Naive thymus-derived CD8-positive, alpha-beta T cell (primary cell): ENCODE measurements at places on chromosomes 1 and 21. TPM values are rescaled to one million over a fixed set of nuclear protein-coding genes. Genes with fewer than 3 reads are reported as not detected.
A peak's percentile ranks its signal among the peaks of the same experiment; 100 is the strongest.

ATP1A2 gene
- total RNA-seq = not detected

- no peak overlapping the region for H3K4me3 ChIP-seq
- no peak for DNase-seq
- no peaks in the 10 kb centered on the region for H3K36me3 ChIP-seq
- H3K4me1 ChIP-seq = no peaks in the 10 kb centered on the region
- peaks cover 59% of the 10 kb centered on the region for H3K27me3 ChIP-seq
These were observed 174.5 kb upstream of the POU3F1 start for GRCh38 chr1:38221006-38221649.

DNA sequence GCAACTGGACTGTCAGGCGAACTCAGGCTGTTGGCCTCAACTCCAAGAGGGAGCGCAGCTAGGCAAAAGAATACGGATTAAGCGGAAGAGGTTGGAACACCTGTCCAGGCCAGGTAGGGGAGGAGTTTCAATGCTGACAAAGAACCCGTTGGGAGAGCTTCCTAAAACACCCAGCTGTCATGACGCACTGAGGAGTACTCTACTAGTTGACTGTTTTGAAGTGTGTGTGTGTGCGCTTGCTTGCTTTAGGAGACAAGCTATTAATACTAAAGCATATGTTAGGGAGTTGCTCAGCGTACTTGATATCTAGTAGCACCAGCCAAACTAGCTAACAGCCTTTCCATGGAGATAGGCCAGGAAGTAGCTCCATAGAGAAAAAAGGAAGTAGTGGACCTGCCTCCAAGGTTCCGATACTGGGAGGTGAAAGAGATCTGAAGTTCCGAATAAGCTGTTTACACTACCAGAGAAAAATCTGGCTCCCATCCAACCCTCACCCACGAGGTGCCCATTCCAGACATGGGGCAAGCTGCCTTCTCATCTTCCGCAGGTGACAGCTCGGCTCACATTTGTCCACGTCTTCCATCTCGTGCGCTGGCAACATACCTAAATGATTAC lies 974 bp upstream of the FNBP1L start:
- peak overlapping the region; percentile 70 for H3K27ac ChIP-seq
- H3K27me3 ChIP-seq = peaks cover 44% of the 10 kb centered on the region
- peaks cover 6% of the 10 kb centered on the region for H3K4me1 ChIP-seq
- peak; percentile 23 for DNase-seq
- peak overlapping the region; percentile 93 for H3K4me3 ChIP-seq

ZZZ3 gene
- total RNA-seq = 73.2 TPM

GRCh38 chr1:100722221-100722620 lies 2.7 kb downstream of the VCAM1 start:
- H3K27ac ChIP-seq = no peak overlapping the region
- no peaks in the 10 kb centered on the region for H3K4me1 ChIP-seq
- DNase-seq = no peak
- H3K4me3 ChIP-seq = no peak overlapping the region

GRCh38 chr21:29487154-29487553 lies 188.4 kb downstream of the BACH1 start:
- H3K4me1 ChIP-seq = peaks cover 1% of the 10 kb centered on the region
- H3K4me3 ChIP-seq = no peak overlapping the region
- DNase-seq = no peak

- no peak for DNase-seq
These were observed 19.2 kb upstream of the BCAR3 start for GRCh38 chr1:93700532-93701469.

RGS1 gene
- 1.7 TPM for total RNA-seq

DNA sequence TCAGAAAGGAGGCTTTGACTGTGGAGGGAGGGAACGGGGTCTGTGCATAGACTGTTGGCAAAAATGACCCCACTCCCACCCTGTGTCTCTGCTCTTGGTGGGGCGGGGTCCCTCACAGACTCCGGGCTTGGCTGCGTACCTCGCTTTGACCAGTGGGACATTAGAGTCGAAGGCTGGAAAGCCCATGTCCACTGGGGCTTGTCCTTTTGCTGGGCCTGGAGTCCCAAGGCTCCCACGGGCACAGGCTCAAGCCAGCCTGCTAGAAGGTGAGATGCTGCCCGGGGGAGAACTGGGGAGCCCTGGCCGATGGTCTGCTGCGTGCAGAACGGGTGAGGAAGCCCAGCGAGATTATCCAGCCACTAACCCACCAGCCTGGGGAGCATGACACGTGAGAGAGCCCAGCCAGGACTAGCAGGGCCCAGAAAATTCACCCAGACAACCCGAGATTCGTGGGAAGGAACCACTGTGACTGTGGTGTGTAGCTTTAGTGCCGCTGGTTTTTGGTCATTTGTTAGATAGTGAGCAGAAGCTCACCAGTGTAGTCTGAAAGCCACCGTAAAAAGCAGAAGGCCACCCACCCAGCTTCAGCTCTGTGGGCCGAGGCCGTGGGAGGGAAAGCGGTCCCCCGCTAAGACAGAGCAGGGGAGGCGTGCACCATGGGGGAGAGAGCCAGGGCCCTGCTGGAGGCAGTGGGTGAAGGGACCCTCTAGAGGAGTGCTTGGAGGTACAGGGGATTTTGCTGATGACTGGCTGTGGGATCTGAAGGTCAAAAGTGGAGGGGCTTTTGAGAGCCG lies 78.3 kb upstream of the C1orf174 start:
- no peak overlapping the region for H3K4me3 ChIP-seq
- H3K27me3 ChIP-seq = peaks cover 11% of the 10 kb centered on the region
- H3K27ac ChIP-seq = no peak overlapping the region
- H3K4me1 ChIP-seq = peaks cover 1% of the 10 kb centered on the region
- H3K36me3 ChIP-seq = no peaks in the 10 kb centered on the region

CFHR3 gene
- total RNA-seq = not detected

- no peaks in the 10 kb centered on the region for H3K27me3 ChIP-seq
- H3K36me3 ChIP-seq = peaks cover 33% of the 10 kb centered on the region
- peaks cover 21% of the 10 kb centered on the region for H3K4me1 ChIP-seq
- no peak for DNase-seq
These were observed 19.8 kb upstream of the LSS start for GRCh38 chr21:46248422-46248782.

KLF17 gene
- total RNA-seq = not detected

DNA sequence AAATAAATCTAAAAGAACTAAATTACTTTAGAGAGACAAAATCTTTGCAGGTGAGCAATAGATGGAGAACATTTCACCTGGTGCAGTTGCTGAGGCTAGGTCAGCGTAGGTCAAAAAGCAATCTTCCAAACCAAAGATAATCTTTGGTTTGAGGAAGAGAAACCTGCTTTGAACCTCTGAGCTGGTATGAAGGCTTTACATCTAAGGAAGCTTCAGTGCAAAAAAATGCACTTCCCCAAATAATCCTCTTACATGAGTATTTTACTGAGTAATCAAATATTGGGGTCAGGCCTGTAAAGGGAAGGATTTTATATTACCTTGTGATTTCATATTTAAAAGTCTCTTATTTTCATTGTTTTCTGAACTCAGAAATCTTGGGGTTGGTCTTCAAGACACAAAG lies 223.6 kb downstream of the SRGAP2C start:
- H3K4me1 ChIP-seq = no peaks in the 10 kb centered on the region
- peaks cover 13% of the 10 kb centered on the region for H3K27me3 ChIP-seq
- H3K36me3 ChIP-seq = no peaks in the 10 kb centered on the region
- no peak overlapping the region for H3K27ac ChIP-seq
- no peak for DNase-seq

TSTD1 gene
- total RNA-seq = 100 TPM

DNA sequence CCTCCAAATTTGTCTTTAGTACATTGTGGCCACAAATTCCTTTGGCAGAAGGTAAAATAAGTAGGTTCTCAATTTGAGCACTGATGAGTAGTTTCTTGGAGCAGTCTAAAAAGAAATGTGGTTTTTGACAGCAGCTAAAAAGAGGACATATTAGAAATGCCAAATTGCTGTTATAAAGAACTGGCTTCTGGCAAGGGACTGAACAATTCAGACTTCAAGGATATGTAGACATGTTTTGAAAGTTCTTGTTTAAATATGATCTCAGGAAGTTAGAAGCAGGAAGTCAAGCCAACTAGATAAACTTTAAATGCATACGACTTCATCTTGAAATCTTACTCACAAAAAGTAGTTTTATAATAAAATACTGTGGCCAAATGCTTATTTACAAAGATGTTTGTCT lies 18.8 kb downstream of the C1orf52 start:
- DNase-seq = no peak
- H3K27ac ChIP-seq = peak overlapping the region; percentile 56
- H3K27me3 ChIP-seq = no peaks in the 10 kb centered on the region
- H3K36me3 ChIP-seq = no peaks in the 10 kb centered on the region
- H3K4me3 ChIP-seq = no peak overlapping the region

DNA sequence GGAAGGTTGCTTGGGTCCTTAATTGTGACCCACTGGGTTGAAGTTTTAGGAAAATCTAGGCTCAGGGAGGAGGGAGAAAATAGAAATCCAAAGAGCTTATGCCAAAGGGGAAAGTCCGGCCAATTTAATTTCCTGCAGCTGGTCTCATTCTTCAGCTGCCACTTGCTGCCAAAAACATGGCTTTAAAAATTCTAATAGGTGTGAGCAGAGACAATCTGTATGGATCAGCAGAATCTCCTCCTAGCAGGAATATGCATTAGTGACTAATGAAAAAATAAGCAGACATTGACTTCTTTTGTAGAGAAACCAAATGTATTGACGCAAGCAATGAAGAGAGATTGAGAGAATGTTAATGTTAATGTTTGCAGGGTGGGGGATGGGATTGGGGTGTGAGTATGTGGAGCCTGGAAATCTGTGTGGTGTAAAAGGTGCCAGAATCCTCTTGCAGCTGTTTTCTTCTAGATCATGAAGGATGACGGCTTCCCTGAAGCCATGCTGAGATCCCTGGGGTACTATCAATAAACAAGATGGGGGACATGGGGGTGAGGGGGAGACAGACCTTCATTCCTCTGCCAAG lies 35.3 kb downstream of the VWA5B1 start:
- peaks cover 8% of the 10 kb centered on the region for H3K27me3 ChIP-seq
- H3K4me3 ChIP-seq = no peak overlapping the region
- no peak overlapping the region for H3K27ac ChIP-seq
- DNase-seq = no peak
- peaks cover 13% of the 10 kb centered on the region for H3K4me1 ChIP-seq
